Cardiac septum (tissue), 1 donor: ENCODE measurements at places on chromosomes 5 and 9.

GRCh38 chr5:154335065-154335448 lies 110.7 kb upstream of the SAP30L start:
- no peak for DNase-seq

DNA sequence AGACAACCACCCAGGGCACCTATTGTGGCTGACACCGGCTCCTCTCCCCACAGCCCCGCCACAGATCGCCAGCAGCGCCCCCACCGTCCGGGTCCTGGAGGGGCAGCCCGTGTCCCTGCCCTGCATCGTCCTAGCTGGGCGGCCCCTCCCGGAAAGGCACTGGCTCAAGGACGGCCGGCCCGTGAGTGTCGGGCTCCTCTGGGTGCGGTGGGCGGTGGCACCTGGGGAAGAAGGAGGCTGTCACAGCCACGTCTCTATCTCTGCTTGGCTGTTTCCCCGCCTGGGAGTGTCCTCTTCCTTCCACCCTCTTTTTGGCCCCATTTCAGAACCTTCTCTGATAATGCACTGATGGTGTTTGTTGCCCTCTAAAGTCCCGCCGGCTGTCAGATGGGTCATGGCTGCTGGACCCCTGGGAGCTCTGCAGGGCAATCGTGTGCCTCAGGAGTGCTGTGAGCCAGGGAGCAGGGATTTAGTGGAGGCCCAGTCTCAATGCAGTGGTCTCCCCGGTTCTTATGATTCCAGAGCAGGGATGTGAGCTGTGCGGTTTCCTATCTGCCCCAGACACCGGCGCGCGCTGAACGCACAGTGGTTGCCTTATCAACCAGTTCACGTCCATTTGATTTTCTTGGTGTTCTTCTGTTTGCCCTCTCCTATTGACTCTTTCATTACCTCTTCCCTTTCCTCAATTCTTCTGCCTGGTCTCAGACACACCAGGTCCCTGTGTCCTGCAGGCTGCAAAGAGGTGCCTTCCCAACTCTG lies 55.3 kb downstream of the HMCN2 start:
- no peak for DNase-seq

- no peak for DNase-seq
Measured at GRCh38 chr5:156322666-156323065, 4.3 kb upstream of the SGCD start.

DNA sequence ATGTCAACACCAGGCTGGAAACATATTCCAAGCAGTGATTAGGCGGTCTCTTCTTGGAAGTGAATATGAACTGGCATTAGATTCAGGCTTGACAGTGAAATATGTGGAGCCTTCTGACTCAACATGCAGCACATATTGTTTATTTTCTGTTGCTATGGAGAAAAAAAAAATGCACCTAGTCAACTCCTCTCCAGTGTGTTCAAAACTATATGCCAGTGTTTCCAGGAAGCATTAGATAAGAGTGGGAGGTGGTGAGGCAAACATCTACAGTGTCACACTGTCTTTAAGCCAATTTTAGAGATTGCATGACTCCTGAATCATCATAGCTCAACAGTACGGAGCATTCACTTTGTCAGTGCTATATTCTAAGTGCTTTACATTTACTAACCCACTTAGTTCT lies 117.9 kb downstream of the HCN1 start:
- DNase-seq, result no peak

DNA sequence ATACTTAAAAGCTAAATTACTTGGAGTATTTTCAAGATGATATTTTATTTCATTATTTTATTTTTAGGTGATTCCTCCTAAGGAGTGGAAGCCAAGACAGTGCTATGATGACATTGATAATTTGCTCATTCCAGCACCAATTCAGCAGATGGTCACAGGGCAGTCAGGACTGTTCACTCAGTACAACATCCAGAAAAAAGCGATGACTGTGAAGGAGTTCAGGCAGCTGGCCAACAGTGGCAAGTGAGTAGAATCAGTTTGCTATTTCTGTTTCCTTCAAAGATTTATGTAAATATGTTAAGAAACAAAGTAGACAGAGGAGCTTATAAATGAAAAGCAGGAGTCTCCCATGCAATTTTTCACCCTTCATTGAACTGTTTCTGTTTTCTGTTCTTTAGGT lies 47.8 kb downstream of the KDM4C start:
- DNase-seq, result no peak

- peak; percentile 80 for DNase-seq
Measured at GRCh38 chr9:88923653-88924288, 67.5 kb upstream of the S1PR3 start.
